GM12864 (cell line): ENCODE measurements at places on chromosomes 16 and 17.
A peak's percentile ranks its signal among the peaks of the same experiment; 100 is the strongest.

GRCh38 chr17:40124279-40125141, 2.7 kb downstream of the MSL1 start:
- no peak for DNase-seq

- DNase-seq = no peak
Measured at GRCh38 chr16:84836967-84837366, 17.2 kb downstream of the CRISPLD2 start.

DNA sequence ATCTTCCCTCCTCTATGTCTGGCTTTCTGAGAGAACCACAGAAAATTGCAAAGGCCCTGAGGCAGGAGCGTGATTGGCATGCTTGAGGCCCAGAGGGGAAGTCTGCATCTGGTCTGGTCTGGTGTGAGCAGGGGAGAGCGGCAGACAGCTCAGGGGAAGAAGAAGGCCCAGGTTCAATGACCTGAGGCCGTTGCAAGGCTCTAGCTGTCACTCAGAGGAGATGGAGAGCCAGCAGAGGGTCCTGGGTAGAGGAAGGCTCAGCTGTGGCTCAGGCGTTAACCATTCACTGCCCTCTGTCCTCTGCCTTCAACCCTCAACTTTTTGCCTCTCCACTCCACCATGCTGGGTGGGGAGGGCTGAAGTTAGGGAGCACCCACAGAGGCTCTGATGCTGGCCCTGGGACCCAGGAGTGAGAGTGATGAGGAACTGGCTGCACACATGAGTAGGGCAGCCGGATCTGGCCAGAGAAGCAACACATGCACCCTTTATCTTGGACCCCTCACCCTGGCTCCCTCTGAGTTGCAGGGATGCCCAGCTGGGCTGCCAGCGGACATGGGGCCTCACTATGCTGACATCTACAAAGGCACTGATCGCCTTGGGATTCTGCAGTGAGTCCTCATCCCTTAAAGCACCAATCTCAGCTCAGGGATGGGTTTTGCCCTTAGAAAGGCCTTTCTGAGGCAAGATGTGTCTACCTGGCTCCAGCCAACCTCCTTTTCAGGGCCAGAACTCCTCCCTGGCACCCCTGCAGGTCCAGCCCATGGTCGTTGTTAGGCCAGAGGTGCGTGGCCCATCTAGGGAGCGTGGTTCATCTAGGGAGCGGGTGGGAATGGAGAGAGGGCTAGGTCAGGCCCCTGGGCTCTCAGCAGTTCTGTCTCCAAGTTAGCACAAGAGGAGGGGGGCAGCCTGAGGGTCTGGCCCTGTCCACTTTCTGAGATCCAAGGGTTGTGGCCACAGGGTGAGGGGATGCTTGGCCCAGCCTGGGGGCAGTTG, 7.7 kb upstream of the KRTAP17-1 start:
- no peak for DNase-seq

DNA sequence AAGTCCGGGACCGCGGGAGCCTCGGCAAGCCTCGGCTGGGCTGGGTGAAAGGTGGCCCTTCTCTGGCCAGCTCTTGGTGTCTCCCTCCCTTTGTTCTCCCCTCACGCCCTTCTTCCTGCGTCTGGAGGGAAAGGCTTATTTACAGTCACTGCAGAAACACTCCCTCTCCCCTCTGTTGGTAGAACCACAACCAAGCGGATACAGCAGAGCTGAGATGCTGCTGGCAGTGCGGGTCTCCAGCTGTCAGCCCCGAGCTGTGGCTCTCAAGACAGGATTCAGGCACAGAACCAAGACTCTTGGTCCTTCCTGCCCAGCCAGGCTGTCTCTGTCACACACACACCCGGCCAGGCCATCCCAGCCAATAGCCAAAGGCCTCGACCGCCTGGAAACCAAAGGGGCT, 133.3 kb downstream of the ENGASE start:
- no peak for DNase-seq

- peak; percentile 72 for DNase-seq
Measured at GRCh38 chr17:40561871-40562611, 3.2 kb downstream of the CCR7 start.

DNA sequence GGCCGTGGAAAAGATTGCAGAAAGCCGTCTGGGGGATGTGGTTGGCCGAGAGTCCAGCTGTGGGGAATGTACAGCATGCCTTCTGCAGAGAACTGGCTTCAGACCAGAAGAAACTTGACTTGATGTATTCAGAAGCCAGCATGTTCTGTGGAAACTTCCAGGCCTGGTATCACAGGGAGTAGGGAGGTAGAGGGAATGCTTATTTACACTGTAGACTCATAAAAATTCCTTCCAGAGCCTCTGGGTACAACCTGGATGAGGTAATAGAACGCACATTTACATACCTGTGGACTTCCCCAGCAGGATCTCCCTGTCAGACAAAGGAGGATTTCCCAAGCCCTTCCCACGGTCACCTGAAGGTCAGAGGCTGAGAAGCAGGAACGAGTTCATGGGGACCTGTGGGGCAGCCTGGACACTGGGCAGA, 11.8 kb upstream of the GAS7 start:
- no peak for DNase-seq

GRCh38 chr16:3595110-3595486, 16.3 kb downstream of the SLX4 start:
- DNase-seq = no peak

DNA sequence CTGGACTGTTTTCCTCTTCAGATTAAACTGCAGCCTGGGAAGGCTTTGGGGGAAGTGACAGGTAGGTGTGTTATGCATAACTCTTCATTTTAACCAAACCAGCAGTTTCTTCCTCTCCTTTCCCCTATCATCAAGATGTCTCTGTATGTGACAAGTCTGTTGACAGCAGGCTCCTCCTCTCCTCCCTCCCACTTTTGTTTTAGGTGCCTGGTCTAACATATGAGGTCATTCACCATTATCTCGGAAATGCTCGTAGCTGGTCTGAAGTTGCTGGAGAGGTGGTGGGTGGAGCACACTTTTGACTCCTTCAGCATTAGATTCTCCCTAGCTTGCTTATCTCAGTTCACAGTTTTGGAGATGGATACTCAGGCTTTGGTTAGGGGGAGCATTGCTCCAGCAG, 571.0 kb upstream of the EEF2KMT start:
- no peak for DNase-seq

GRCh38 chr16:56346131-56346890, 79.0 kb downstream of the AMFR start:
- no peak for DNase-seq

GRCh38 chr16:9328411-9328810, 237.0 kb downstream of the HAPSTR1 start:
- DNase-seq = no peak

GRCh38 chr17:48552466-48553189, 7.7 kb upstream of the HOXB2 start:
- DNase-seq = no peak

- no peak for DNase-seq
Measured at GRCh38 chr17:72719578-72720493, 372.7 kb downstream of the SLC39A11 start.

- DNase-seq = no peak
Measured at GRCh38 chr17:64115822-64116534, 14.0 kb downstream of the ERN1 start.

- no peak for DNase-seq
Measured at GRCh38 chr16:12329246-12329995, 352.9 kb downstream of the SNX29 start.

GRCh38 chr16:55605754-55606336, 39.4 kb downstream of the CAPNS2 start:
- no peak for DNase-seq

DNA sequence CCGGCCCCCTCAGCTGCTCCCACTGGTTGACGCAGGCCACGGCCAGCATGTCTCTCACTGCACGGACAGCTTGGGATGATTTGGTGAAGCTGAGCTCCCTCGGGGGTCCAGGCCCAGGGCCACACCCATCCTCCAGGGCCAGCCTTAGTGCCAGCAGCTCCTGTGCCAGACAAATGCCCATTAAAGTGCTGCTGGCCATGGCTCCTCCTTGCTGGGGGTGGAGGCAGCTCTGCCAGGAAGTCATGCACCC, 2.5 kb downstream of the TRIM47 start:
- DNase-seq = no peak

DNA sequence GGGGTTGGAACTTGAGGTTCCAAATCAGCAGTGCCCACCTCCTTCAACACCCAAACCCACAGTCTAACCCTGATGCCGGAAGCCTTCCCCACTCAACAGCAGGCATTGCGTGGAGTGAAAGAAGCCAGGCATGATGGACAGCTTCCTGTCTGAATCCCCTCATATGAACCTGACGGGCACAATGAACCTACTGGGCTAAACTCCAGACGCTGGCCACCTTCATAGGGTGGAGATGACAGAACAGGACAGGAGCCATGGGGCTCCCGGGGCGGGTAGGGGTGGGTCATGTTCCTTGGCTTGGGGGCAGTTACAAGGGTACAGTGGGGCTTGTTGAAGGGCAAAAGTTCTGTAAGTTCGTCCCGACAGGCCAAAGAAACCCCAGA, 460 bp upstream of the HSBP1 start:
- no peak for DNase-seq
